H7 (cell line): ENCODE measurements at places on chromosomes 7 and 10.

GRCh38 chr7:2245883-2246675 is 4.1 kb downstream of the NUDT1 start:
- DNase-seq: no peak

- peak; percentile 26 for DNase-seq
Measured at GRCh38 chr7:158102897-158103296, 484.7 kb downstream of the PTPRN2 start.

GRCh38 chr10:71973777-71974488 is 9.7 kb downstream of the CHST3 start:
- peak; percentile 14 for DNase-seq

DNA sequence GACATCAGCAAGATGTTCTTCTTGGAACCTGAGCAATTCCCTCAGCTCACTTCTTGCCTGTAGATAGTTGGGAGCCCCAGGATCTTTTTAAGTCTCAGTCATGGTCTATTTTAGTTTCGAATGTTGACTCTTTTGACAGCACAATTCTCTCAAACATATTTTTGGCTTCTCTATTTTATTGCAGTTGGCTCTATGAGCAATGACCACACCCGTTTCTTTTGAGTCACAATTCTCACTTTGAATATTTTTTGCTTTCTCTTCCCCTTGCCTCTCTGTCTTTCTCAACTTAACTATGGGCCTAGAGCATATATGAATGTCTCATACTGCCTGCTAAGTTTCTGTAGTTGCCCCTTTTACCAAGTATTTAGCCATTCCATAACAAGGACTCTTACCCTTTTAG is 222.8 kb downstream of the PTN start:
- no peak for DNase-seq

DNA sequence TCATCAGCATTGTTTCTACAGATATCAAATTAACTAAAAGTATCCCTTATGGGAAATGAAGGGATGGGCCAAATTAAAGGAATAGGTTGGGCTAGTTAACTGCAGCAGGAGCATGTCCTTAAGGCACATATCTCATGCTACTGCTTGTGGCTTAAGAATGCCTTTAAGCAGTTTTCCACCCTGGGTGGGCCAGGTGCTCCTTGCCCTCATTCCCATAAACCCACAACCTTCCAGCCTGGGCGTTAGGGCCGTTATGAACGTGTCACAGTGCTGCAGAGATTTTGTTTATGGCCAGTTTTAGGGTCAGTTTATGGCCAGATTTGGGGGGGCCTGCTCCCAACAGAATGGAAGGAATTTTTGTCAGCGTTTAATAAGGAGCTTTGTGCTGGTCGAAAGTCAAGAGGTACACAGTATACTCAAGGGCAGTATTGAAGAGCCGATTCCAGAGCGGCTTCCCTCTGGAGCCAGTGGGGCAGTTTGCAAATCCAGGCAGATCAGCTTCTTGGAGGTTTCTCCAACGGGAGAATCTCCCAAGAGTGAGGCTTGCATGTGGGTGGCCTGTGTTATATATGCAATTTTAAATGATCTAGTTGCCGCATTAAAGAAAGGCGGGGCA is 7.7 kb downstream of the PFKP start:
- no peak for DNase-seq

GRCh38 chr10:62636825-62637248 is 167.7 kb upstream of the ADO start:
- peak; percentile 19 for DNase-seq

GRCh38 chr10:102230264-102230860 is 4.3 kb downstream of the ELOVL3 start:
- DNase-seq: peak; percentile 95

- DNase-seq: peak; percentile 63
Measured at GRCh38 chr7:31735991-31736982, 49.3 kb downstream of the PPP1R17 start.

- no peak for DNase-seq
Measured at GRCh38 chr7:3951316-3952055, 650.4 kb downstream of the SDK1 start.

DNA sequence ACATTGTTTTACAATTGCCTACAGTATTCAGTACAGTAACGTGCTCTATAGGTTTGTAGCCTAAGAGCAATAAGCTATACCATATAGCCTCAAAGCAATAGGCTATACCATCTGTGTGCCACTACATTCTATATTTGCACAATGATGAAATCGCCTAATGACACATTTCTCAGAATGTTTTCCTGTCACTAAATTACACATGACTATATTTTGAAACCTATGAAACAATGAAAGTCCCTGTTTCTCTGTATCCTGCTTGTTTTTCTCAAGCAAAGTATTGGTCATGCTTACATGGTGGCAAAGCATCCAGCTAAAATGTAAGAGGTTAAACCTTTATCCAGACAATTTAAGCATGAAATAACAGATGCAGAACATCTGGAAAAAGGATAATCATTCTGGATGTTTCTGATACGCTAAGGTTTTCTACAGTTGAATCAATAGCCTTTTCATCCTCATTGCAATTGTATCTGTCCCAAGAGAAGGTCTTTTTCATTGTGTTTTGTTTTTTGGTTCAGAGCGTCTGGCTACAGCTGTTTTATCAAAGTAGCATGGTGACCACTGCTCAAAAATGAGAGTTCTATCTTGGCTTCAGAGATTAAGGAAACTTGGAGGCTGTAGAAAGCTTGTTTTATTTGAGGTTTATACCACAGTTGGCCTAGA is 81.7 kb downstream of the CSTF2T start:
- no peak for DNase-seq

GRCh38 chr7:4437916-4438315 is 244.2 kb upstream of the FOXK1 start:
- DNase-seq: no peak

DNA sequence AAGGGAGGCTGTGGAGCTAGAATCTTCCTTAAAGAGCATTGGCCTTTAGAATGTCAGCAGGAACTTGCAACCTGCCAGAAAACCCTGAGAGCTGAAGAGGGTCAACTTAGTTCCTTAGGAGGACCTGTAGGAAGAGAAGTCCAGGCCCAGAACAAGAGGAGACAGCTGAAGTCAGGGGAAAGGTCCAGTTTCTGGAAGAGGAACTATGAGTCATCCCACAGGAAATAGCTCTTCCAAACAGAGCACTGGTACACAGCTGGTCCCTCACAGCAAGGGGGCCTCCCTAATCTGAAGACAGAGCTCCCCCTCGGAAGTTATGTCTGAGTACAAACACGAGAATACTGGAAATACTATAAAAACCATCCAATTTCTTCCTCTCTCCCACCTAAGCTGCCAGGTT is 98.9 kb downstream of the HERPUD2 start:
- no peak for DNase-seq

DNA sequence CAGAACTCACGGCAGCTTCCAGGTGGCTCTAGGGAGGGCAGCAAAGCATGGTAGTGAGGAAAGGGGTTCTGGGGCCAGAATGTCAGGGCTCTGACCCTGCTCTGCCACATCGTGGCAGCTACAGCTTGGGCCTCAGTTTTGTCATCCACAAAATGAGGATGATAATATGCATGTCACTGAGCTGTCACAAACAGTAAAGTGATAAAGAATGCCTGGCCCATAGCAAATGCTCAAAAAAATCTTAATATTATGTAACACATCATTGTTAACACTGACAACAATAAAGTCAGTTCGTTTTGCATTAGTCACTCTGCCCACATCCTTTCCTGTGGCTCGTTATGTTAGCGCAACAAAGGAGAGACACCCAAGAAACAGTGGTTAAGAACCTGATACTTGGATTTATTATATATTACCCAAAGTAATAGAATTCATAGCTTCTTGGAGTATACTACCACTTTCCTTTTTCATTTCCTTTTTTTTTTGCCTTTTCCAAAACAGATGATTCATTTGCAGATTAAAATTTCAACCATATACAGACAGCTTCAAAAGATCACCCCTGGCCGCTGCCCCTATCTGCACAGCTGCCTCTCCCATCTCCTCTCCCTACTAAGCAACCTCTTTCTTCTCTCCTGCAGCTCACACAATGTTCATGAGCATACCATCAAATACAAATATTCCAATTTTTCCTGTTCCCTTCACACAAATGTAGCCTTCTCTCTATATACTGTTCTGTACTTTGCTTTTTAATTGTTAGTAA is 45.5 kb upstream of the DDC start:
- no peak for DNase-seq

DNA sequence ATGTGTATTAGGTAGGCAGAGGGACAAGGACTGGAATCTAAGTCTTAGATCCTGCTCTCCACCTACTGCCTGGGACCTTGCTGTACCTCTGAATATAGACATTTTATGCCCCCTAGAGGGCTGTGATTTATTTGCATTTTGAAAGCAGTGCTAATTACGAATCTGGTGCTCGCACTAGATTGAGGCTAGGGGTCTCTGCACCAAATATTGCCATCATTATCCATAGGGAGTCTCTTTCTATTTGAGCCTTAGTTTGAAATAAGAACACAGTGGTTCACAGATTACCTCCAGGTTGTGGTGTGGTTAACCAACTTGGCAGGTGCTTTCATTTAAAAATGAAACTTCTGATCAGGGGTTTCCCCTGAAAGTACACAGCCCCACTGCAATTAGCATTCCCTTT is 41.8 kb downstream of the CNNM1 start:
- DNase-seq: no peak

- DNase-seq: no peak
Measured at GRCh38 chr10:113292086-113292485, 260.8 kb upstream of the HABP2 start.

DNA sequence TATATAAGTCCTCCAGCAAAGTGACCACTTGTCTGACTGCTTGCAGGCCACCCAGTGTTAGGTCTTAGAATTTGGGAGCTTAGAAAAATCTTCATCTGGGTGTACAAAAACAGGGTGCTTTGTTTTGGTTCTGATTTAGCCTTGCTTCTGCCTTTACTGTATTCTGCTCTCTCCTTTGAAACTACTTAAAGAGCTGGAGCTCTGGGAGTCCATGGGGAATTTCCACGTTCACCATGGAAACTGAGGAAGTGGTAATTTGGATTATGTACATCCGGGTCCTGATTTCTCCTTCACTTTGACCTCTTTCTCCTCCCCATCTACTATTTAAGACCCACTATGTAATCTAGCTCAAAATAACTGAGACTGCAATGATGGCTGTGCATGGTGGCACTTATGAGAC is 103.0 kb downstream of the JAZF1 start:
- no peak for DNase-seq

DNA sequence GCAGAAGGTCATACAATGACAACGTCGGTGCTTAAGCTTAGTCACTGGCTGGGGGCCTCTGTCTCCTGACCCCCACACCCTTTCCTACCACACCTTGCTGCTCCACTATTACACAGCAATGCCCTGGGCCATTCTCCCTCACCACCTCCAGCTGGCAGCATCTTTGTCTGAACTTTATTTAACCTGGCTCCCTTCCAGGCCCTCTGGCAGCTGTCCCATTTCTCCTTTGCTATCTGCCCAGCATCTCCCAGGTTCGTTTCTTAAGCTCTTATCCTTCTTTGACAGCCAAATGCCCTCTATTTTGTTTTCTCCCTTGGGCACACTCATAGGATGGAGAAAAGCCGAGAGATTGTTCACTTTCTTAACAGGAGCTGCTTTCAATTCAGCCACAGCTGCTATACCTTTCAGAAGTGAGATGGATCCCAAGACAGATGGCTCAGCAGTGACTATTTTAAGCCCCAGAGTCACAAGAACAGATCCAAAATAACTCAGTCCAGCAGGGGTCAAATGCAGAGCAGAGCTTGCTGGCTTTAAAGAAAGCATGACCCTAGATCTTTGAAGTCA is 1277.1 kb upstream of the AUTS2 start:
- no peak for DNase-seq

GRCh38 chr7:103487419-103487818 is 41.4 kb upstream of the SLC26A5 start:
- DNase-seq: no peak

GRCh38 chr7:55099066-55099820 is 80.4 kb downstream of the EGFR start:
- no peak for DNase-seq

GRCh38 chr7:19526639-19527038 is 182.2 kb downstream of the POLR1F start:
- no peak for DNase-seq

DNA sequence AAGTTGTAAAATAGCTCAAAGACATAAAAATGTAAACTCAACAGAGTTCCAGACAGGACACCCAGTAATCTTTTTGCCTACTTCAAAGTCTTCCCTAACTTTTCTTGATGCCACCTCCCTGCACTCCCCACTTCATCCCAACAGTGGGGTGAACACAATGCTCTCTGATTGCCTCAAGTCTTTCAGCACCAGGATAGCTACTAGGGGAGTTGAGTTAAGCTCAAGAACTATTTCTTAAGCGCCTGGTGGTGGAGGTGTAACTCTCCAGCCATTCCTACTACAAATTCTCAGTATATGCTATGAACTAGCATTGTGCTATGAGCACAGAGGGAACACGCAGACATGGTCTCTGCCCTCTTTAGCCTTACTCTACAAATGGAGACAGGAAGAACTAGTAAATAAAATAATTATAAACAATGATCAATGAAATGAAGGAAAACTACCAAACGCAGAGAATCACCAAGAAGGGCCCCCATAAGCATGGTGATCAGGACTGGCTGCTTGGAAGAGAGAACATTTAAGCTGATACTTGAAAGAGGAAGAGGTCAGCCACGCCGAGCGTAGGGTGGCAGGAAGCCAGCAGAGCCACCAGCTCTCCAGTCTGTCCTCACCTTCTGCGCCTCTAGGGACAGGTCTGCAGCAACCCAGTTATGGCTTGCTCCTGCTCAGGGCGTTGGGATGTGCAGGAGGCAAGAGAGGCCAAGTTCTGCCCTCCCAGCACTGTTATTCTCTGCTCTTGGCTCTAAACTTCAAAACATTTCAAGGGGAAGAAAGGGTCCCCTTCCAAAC is 16.7 kb upstream of the FRA10AC1 start:
- no peak for DNase-seq

DNA sequence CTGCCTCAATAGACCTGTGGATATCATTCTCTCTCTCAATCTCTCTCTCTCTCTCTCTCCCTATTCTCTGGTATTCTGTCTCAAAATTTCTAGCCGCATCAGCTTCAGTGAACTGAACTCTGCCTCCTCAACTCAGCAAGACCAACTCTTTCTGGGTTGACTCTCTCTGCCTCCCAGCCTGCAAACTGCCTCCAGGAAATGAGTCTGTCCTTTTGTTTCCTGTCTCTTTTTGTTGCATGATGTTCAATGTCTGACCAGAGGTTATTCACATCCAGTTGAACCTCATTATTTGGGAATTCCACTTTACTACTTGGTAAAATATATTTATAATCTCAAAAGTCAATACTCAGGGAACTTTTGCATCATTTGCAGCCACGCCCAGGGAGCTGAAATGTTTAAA is 682.7 kb upstream of the FZD8 start:
- no peak for DNase-seq

DNA sequence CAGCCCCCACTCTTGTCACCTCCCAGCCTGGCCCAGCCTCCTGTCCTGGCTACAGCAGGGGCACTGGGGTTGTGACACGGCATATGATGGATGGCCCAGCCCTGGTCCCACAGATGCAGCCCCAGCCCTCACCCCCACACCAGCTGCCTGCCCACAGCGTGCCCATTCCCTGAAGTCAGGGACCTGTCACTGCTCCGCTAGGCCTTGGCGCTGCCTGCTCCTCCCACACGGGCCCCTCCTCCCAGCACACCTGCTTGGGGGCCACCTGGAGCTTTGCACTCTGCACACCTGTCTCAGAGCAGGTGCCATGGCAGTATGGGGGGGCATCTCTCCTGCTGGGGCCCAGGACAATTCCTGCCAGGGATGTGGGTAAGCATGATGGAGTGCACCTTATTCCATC is 3.5 kb downstream of the GCK start:
- DNase-seq: no peak

GRCh38 chr10:88968391-88968790 is 15.8 kb upstream of the ACTA2 start:
- no peak for DNase-seq

GRCh38 chr7:114941692-114942091 is 19.8 kb downstream of the MDFIC start:
- DNase-seq: no peak
